Stimulated activated CD8-positive, alpha-beta memory T cell treated with anti-CD3 and anti-CD28 coated beads, Interleukin-7, amount 100 ng/mL, for 1 hour (primary cell): ENCODE measurements at places on chromosomes 13 and 19.

DNA sequence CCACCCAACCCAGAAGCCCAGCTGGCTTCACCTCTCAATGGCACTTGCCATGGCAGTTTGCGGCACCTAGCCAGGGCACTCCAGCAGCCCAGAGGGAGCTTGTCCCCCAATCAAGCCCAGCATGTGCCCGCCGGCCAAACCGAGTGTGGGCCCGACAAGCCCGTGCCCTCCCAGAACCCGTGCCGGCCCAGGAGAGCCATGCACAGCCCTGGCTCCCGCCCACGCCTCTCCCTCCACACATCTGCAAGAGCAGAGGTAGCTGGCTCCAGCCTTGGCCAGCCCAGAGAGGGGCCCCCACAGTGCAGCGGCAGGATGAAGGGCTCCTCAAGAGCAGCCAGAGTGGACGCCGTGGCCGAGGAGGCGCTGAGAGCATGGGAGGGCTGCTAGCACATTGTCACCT is 2278.0 kb upstream of the PCDH20 start:
- no peak for DNase-seq

DNA sequence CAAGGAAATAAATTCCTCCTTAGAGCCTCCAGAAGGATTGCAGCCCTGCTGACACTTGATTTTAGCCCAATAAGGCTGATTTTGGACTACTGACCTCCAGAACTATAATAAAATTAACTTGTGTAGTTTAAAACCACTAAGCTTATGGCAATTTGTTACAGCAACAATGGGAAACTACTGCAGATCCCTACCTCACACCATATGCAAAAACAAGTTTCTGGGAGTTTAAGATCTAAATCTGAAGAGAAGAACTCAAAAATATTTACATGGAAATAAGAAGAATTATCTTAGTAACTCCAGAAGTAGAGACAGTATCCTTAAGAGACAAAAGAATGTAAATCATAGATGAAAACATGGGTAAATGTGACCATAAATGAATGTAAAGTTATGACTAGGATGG is 5.9 kb downstream of the ZNF575 start:
- DNase-seq: no peak

DNA sequence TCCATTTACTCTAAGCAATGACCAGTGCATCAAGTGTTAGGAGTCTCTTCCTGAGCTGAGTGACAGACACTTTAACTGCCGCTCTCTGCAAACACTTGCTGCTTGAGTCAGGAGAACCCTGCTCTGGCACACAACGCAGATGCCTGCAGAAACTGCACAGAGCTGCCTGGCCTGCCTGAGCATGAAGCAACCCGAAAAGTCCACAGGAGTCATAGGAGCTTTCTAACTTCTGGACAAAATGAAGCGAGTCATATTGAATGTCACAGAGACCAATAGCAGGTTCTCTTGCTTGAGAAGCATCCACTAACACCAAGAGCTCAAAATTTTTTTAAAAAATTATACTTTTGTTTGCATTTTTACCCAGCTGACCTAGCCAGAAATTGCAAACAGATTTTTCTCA is 232.4 kb downstream of the LHFPL6 start:
- DNase-seq: no peak

- no peak for DNase-seq
Observed at GRCh38 chr13:112616586-112617362, 28.8 kb upstream of the TUBGCP3 start.

DNA sequence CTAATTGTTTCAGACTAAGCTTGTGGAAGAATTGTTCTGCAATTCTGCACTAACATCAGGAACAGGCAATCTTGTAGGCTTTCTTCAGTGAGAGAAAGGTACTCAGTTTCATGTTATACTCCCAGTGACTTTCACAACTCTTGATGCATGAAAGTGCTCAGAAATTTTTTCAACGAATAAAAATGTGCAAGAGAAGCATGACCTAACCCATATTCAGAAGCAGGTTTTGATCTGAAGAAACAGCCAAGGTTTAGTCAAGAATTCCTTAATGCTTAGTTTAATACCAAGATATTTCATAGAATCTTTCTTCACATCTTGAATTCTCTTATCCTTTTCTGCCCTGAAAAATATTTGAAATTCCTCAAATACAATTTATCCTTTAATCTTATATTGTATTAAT is 197.2 kb upstream of the CSNK1A1L start:
- no peak for DNase-seq

- DNase-seq: no peak
Observed at GRCh38 chr19:2221918-2222317, 14.2 kb downstream of the PLEKHJ1 start.

DNA sequence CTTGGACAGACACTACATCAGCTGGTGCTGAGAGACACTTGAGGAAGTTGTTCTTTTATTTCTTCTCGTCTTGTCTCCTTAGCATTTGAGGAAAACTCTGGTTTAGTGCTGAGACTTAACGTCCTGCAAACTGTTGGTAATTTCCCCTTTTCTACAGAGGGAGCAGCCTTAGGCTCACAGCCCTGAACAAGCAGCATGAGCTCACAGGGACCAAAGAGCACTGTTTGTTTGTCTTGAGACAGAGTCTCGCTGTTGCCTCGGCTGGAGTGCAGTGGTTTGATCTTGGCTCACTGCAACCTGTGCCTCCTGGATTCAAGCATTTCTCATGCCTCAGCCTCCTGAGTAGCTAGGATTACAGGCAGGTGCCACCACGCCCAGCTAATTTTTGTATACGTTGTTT is 5.5 kb downstream of the ZNF805 start:
- DNase-seq: no peak

- DNase-seq: no peak
Observed at GRCh38 chr13:68234274-68234673, 1004.1 kb upstream of the PCDH9 start.
